ENCODE measurements at places on chromosomes 7 and 10.

- DNase-seq: no peak
Measured at GRCh38 chr10:113399065-113399464, 153.8 kb upstream of the HABP2 start.

GRCh38 chr10:56991591-56992069, 630.6 kb upstream of the ZWINT start:
- DNase-seq: no peak

DNA sequence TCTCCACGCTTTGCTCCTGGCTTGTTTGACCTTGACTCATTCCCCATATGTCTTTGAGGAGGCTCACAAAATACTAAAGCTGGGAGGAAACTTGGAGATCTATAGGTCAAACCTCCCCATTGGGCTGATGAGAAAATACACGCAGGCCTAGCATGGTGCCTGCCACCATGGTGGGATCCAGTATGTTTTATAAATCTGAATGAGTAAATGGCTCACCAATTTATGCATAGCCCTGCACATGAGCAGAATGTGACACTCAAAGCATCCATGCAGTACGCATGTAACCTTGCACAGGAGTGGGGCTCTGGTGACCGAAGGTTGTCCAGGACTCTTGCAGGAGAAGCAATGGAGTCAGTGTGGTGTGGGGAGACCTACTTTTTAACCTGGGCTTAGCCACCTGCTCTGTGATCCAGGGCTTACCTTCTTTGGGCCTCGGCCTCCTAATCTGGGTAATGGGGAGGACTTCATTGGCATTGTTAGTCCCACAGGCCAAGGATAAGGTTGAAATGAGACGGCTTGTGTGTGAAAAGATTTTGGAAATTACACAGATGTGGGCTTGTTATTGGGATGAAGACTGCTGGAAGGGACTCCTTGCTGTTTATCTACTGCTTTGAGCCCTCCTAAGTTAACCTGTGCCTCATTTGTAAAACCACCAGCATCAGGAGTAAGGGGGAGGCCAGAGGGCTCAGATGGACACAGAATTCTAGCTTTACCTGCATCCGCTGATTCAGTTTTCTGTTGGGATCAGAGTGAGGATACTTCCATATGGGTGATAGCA, 58.4 kb downstream of the ADCYAP1R1 start:
- no peak for DNase-seq

DNA sequence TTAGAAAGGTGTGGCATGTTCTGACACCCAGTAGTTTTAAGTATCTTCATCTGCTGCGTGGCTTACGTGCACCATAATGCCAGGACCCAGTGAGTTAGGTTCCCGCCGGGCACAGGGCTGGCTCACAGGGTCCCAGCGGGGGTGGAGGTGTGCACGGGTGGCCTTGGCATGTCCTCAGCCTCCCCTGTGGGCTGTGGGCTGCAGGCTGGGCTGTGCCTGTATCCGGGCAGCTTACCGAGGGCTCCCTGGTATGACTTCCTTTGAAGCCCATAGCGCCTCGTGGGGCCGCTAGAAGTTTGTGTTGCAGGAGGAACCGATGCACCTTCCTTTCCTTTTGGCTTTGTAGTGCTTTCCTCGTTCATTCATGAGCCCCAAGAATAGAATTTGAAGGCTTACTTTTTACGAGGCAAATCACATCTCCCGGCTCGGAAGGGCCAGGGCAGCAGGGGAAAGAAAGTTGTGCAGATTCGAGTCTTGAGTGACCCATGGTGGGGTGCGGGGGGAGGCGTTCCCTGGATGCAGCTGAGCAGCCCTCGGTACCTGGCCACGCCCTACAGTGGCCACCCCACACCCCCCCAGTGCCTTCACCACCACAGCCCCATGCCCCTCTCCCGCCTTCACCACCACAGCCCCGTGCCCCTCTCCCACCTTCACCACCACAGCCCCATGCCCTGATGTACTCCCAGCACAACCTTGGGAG, 113.2 kb downstream of the WDR37 start:
- no peak for DNase-seq

DNA sequence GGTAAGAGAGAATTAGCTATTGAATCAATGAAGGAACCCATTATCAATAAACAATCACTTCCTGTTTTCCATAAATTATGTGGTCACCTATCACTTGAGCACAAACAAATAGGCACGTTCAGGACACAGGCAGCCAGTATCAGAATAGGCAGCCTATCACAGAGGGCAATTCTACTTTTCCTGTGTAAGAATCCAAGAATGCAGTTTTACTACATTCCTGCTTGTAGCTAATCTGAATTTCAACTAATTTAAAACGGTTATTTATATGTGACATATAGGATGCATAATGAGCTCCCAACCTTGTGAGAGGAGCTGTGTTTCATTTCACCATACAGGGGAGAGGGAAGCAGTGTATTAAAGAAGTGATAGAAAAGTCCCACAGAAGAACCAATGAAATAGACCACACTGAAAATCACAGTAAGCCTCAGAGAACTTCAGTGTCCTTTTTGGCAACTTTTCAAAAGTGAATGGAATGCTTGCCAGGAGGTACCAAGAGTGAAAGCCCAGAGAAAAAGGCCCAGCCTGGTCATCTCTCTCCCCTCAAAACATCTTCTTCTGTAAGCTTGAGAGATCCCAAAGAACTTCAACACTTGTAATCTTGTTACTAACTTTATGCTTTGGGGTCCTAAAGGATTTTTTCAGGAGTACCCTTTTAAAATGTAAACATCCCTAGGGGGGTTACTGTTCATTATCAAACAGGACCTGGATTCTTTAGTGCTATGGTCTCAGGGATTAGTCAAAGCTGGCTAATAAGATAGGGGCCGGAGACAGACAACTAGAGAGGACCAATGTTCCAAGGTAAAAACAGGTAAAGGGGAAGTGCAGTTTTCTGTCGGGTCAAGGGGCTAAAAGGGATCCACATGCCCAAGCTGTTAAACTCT, 1.3 kb downstream of the IMMP2L start:
- DNase-seq: no peak

DNA sequence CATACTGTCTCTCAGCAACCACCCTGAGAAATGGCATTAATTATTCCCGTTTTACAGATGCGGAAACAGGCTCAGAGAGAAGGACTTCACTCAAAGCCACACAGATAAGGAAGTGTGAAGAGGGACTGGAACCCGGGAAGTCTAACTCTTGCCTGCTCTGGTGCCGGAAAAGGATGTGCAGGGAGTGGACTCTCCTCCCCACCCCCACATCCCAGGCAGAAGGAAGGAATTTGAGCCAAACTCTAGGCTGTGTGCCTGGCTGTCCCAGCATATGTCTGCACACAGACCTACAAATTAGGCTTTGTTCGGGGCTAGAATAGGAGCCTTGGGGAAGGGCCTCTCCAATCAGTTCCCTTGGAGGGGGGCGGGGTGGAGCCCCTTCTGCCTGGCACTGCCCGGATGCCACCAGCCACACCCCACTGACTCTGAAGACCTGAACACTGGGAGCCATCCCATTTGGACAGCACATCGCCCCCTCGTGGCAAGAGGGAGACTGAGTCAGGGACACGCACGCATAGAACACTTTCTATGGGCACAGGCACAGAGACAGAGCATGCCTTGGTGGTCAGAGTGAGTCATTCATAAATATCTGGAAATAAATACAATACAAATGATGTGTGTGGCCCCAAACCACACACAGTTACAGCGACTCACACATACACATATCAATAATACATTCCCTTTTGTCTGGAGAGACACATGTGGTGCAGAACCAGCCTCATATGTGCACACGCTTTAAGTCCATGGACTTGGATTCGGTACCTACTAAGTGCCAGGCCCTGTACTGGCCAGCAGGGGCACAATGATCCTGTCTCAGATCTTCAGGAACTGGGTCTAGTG, 13.1 kb downstream of the LZTS2 start:
- DNase-seq: peak; percentile 53

GRCh38 chr10:93992400-93993030, 1.2 kb upstream of the PLCE1 start:
- no peak for DNase-seq

- no peak for DNase-seq
Measured at GRCh38 chr7:7292085-7292484, 109.7 kb downstream of the C1GALT1 start.

GRCh38 chr7:31371621-31372020, 31.1 kb upstream of the NEUROD6 start:
- no peak for DNase-seq

- DNase-seq: no peak
Measured at GRCh38 chr10:28891058-28891713, 213.9 kb downstream of the BAMBI start.

Measured in activated CD4-positive, alpha-beta T cell treated with anti-CD3 and anti-CD28 coated beads, Interleukin-2, amount 50 U/mL, for 24 hours (primary cell).